DMS 273 treated with DMSO at 0.1 percent for 48 hours (cell line): ENCODE measurements at places on chromosomes 5 and 9.

GRCh38 chr9:29969856-29970647, 2396.8 kb upstream of the C9orf72 start:
- DNase-seq, result no peak

DNA sequence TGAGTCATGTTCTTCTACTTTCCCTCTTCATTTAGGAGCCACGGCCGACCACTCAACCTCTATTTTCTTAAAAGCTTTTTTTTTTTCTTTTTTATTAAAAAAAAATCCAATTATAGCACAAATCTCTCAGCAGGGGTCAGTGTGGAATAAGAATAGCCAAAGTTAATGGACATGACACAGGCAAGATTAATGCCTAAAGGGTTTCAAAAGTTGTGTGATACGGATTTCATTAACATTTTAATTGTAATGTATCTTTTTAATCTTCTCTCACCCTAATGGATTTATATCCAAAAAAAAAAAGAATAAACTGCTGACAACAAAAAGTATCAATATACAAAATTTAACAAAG, 5.4 kb downstream of the NACC2 start:
- no peak for DNase-seq

DNA sequence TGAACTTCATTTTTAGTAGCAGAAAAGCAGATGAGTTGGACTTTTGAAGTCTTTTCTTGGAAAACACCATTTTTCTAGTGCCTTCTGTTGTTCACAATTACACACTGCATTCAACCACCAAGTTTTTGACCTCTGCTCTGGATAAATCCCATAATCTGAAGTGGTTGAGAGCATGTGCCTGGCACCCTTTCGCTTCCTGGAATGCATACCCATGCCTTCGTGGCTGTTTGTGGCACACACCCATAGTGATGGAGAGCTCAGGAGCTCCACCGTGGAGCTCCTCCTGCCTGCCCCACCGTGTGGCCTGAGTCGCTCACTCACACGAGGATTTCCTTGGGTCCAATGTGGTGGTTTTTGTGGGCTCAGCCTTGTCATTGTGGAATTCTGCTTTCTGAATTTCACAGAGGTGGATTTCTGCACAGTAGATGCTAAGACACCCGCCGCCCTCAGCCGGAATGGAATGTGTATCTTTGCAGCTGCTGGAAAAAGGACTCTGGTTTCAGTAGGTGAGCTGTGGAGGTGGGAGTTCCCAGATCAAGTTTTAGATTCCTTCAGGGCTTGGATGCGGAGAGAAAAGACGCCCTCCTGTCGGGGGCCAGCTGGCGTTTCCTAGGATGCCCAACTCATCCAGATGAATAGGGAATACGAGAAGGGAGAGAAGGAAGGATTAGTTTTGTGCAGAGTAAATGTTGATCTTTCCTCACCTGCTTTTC, 500.4 kb downstream of the IRX1 start:
- no peak for DNase-seq

DNA sequence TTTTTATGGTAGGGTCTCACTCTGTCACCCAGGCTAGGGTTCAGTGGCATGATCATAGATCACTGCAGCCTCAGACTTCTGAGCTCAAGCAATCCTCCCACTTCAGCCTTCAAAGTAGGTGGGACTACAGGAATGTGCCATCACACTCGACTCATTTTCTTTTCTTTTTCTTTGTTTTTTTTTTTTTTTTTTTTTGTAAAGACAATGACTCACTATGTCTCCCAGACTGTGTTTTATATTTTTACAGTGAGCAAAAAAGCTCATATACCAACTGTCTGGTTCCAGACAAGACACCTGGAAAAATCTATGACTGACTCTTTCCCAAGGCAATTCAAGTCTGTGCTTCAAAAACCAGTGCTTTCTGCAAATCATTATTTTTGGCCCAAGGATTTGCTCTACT, 10.8 kb upstream of the FOXD1 start:
- no peak for DNase-seq

DNA sequence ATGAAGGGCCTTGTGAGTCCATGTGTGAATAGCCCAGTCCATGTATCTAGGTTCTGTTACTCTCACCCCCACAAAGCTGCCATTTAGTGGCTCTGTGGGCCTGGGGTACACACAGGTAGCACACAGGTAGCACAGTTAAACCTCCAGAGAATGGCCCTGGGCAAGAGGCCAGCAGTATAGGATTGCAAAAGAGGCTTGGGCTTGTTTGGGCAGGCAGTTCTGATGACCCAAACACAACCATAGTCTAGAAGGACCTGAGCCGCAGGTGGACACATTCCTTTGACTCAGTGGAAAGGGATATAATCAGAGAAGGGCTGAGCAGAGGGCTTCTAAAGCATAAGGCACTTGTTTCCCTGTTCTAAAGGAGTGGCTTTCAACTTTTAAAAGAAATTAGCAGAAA, 326.8 kb upstream of the SGCD start:
- DNase-seq, result no peak

GRCh38 chr5:81759632-81760005, 8.7 kb upstream of the SSBP2 start:
- DNase-seq, result no peak

DNA sequence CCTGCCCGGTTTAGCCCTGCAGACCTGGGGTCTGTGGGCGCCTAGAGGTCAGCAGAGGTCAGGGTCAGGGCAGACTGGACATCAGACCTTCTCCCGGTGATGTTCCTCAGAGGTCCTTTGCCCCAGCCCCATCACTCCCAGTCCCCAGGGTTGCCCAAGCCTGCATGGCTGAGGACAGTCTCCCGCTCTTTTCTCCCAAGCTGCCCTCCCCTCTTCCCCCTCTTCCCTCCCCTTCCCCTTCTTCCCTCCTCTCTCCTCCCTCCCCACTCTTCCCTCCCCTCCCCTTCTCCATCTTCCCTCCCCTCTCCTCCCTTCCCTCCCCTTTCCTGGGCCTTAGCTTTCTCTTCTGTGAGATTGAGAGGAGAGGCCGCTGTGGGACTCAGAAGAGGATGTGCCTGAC, 10.4 kb downstream of the LHX3 start:
- DNase-seq, result no peak

GRCh38 chr5:101080462-101081240, 177.6 kb upstream of the ST8SIA4 start:
- DNase-seq, result no peak

GRCh38 chr5:143946837-143947236, 134.9 kb downstream of the HMHB1 start:
- no peak for DNase-seq

GRCh38 chr9:134575103-134575900, 66.3 kb upstream of the COL5A1 start:
- no peak for DNase-seq

DNA sequence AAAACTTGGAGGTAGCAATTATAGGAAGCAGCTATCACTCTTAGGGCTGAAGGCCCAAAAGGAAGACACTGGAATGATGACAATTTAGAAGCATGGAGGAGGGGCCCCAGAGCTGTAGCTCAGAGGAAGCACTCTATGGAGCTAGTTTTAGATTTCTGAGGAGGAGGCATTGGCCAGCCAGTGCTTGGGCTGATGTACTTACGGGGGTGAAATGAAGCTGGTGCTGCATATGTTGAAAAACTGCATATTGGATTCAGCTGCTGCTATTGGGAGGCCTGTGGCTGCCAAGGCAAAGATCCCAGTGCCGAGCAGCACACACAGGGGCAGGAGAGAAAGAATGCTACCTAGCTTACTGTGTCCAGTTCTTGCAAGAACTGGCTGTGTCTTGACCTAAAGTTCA, 53.9 kb upstream of the HMHB1 start:
- no peak for DNase-seq

DNA sequence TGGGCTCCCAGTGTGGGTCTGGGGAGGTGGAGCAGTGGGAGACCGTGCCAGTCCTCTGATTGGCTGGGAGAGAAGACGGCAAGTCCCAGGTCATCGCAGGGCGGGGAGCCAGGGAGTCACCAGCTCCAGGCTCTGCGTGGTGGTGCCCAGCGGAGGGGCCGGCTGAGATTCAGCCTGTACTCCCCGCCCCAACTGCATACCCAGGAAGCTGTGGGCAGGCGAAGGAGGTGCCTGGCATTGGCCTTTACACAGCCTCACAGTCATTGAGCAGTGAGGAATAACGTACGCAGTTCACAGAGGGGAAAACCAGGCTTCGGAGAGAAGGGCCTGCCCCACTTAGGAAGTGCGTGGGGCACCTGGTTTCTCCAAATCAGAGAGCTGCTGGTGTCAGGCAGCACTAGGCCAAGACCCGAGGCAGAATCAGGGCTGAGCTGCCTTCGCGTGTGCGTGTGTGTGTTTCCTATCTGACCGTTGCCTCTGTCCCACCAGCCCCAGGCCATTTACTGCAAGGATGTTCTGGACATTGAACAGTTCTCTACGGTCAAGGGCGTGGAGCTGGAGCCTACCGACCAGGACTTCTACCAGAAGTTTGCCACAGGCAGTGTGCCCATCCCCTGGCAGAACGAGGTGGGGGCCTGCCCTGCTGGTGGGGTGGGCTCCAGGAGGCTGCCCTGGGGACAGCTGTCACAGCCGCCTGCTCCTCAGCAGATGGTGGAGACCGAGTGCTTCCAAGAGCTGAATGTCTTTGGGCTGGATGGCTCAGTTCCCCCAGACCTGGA, 6.2 kb upstream of the PRR7 start:
- DNase-seq, result no peak

- DNase-seq, result no peak
These were observed 27.3 kb upstream of the CEP72 start for GRCh38 chr5:584846-585245.

- DNase-seq, result no peak
These were observed 215.0 kb downstream of the SEMA6A start for GRCh38 chr5:116359592-116359991.

- DNase-seq, result no peak
These were observed 27.1 kb downstream of the KCNMB1 start for GRCh38 chr5:170362102-170362501.

DNA sequence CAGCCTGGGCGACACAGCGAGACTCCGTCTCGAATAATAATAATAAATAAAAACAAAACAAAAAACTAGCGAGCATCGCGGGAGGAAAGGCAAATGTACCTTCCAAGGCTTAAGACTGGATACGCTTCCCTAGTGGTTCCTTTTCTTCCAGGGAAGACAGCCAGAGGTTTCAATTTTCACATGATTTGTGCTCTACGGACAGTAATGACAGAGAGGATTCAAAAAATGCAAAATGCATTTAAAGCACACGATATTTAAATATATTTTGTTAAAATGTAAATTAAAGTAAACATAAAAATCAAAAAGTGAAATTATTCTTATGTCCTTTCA, 4.3 kb upstream of the TRIM41 start:
- DNase-seq, result no peak

- DNase-seq, result no peak
These were observed 52.8 kb downstream of the EXD3 start for GRCh38 chr9:137369911-137370764.

GRCh38 chr5:25955337-25955736, 1083.0 kb downstream of the CDH9 start:
- no peak for DNase-seq

GRCh38 chr9:82353631-82354278, 365.2 kb downstream of the SPATA31D1 start:
- no peak for DNase-seq

DNA sequence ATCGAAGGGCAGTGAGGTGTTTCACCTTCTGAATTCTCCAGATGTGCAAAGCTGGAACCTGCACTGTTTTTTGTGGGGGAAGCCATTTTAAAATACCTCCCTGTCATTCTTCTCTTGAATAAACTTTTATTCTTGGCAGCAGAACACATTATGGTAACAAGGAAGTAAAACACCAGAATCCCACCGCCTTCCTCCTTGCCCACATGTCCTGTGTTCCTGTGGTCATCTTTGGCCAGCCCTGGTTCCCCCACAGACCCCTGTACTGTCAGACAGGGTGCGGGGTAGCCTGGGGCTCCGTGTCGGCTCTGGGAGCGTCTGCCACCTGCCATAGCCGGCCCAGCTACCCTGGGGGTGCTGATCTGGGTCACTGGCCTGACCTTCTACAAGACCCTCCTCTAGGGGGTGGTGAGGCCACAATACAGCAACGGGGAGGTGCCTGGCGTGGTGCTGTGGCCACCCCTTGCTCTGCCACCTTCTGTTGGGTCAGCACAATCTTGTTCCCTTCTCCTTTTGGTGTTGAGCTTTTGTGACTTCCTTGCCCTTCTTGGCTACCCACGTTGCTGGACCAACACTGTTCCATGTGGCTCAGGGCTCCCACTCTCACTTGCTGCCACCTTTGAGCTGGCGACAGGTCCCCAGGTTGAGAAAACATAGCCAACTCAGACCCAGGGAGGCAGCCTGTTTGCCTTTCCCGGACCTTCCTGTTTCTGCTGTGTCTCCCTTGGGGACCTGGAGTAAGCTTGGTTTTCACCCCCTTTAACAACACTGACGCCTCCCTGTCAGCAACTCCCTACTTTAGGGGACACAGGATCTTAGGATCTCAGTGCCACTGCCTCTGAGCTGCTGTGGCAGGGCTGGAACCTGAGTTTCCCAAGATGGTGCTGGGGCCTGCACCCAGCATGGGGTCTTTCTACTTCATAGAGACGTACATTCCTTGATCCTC, 4.8 kb downstream of the WNK2 start:
- no peak for DNase-seq

GRCh38 chr9:26983340-26983739, 22.1 kb downstream of the LRRC19 start:
- DNase-seq, result no peak

DNA sequence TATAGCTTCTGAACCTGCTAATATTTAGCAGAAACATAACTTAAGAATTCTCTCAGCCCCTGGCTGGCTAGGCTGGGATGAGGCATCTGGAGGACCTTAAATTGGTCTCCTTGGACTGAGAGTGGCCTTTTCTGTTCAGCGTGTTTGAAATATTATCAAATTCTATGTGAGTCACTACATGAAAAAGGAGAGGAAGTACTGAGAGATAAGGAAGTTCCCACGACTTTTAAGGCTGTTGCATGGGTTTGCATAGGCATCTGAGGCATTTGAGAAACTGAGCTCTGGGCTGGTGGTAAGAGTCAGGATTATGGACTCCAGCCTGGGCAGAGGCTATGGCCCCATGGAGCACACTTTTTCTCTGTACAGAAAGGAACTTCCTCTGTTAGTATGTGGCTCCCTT, 816.2 kb upstream of the GRAMD2B start:
- DNase-seq, result no peak

DNA sequence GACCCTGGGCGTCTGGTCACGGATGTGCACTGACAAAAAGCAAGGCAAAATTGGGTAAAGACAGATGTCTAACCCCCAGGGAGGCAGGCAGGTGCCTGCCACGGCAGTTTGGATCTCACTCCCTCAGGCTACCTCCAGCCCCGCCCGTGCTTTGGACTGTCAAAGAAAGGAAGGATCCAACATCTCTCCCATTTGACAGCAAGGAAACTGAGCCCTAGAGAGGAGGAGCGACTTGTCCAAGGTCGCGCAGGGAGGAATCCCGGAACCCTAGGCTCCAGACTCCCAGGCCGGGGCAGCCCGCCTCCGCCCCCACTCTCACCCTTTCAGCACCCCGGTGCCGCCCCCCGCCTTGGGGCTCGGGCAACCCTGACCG, 376 bp downstream of the GOLGA1 start:
- DNase-seq, result no peak

GRCh38 chr9:22514871-22515270, 68.2 kb downstream of the DMRTA1 start:
- DNase-seq, result no peak

GRCh38 chr9:95061916-95062595, 255.5 kb downstream of the FANCC start:
- DNase-seq, result no peak
